Inflammatory macrophage (primary cell): ENCODE measurements at places on chromosomes 12 and 14.

- peak; percentile 68 for DNase-seq
Measured at GRCh38 chr12:130916241-130916911, 37.3 kb upstream of the ADGRD1 start.

DNA sequence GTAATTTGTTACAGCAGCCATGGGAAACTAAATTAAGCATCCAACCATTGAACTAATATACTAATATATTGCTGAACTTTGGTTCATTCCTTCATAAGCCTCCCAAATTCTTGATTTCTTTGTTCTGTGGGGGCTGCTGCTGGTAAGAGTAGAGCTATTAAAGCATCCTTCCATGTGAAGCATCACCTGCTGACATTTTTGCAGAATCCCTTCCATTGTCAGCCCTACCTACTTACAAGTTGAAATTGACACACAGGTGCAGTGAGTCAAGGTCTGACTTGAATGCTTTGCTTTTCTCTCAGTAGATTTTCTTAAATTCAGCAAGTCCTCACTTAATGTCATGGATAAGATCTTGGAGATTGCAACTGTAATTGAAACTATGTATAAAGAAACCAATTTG, 474.4 kb downstream of the APAF1 start:
- no peak for DNase-seq

DNA sequence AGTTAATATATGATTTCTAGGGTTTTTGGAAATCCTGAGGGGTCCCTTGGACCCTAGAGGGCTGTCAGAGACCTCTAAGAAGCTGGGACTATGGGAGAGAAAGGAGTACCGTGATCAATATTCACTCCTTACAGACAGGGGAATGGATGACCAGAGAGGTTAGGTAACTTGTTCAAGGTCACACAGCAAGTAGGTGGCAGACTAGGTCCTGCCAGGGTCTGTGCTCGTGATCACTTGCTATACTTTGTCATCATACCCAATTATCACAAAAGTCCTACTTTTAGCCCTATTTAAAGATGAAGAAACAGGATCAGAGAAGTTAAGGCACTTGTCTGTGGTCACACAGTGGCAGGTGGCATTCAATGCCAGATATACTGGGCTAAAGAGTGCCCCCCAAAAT, 42.9 kb downstream of the WSCD2 start:
- no peak for DNase-seq

GRCh38 chr14:69812711-69813110, 15.7 kb upstream of the SLC10A1 start:
- no peak for DNase-seq

DNA sequence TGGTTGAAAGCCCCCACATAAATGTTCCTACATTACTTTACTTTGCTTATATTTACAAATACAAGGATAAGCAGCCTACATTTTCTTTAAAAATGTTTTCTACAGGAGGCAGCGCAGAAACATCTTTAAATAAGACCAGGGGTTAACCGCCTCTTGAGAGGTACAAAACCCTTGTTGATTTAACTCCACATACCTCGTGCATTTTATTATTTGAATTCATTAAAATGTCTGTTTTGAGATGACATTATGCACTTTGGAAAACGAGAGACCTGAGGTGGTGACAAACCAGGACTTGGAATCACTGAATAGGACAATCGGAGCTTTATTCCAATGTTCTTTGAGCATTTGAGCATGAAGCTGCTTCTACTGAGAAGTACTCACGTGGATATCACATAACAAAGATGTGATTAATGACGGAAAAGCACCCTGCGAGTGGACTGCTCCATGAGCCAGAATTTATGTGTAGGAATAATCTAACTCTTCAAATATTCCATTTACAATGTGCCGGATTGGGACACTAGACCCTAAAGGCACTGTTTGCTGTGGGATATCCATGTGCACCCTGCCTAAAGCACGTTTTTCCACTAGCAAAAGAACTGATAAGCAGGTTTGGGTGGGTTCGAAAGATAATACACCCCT, 746 bp upstream of the DUSP16 start:
- DNase-seq, result no peak

- no peak for DNase-seq
Measured at GRCh38 chr14:105207460-105207901, 26.4 kb upstream of the NUDT14 start.

DNA sequence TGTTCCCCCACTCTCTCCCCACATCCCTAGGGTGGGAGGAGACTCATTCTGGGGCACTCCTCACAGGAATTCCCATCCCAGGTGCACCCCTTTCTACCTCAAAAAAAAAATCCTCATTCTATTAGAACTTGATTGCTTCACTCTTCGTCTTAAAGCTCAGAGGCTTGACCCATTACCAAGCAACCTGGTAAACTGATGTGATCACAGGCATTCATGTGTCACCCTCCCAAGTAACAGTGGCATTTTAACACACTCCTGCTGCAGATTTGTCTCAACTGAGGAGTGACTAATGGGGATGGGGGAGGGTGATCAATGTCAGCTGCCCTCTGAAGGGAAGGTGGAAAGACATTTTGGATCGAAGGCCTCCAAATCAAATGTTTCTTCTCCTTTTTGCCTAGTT, 78.1 kb upstream of the PTHLH start:
- DNase-seq, result no peak

GRCh38 chr14:39396448-39396847, 35.8 kb downstream of the FBXO33 start:
- DNase-seq, result no peak
